ENCODE measurements at places on chromosomes 12 and 14.
A peak's percentile ranks its signal among the peaks of the same experiment; 100 is the strongest.

GRCh38 chr14:45015133-45015532 is 53.1 kb downstream of the TOGARAM1 start:
- DNase-seq: no peak

- no peak for DNase-seq
Measured at GRCh38 chr12:111748151-111748672, 18.5 kb upstream of the ALDH2 start.

GRCh38 chr12:103441437-103442181 is 54.2 kb downstream of the C12orf42 start:
- DNase-seq: peak; percentile 83

- no peak for DNase-seq
Measured at GRCh38 chr12:53551889-53552291, 44.6 kb upstream of the NPFF start.

DNA sequence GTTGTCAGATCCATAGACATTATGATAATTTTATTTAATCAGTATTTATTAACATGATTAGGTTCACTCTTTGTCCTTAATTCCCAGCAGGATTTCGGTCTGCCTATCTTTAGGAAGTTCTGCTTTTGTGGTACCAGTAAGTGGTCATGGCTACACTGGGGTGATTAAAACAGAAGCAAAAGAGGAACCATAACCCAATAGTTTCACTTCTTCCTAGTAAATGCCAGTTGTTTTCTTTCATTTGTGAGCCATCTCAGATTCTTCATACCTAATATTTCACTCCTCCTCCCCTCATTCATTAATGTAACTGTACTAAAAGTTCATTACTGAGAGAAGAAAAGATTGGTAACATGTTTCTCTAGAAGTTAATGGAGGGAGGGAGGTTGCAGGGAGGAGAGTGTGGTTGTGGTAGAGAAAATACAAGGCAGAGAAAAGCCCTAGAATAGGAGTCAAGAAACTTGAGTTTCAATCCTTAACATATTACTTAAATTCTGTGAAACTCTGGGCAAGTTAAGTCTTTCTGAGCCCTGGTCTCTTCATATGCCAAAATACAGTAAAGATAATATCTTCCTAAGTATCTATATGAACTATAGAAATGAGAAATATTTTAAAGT is 101.2 kb downstream of the PEBP1 start:
- no peak for DNase-seq
